Inflammatory macrophage (primary cell): ENCODE measurements at places on chromosomes 1 and 21.

GRCh38 chr1:34250342-34250741 is 73.6 kb downstream of the C1orf94 start:
- DNase-seq = no peak

DNA sequence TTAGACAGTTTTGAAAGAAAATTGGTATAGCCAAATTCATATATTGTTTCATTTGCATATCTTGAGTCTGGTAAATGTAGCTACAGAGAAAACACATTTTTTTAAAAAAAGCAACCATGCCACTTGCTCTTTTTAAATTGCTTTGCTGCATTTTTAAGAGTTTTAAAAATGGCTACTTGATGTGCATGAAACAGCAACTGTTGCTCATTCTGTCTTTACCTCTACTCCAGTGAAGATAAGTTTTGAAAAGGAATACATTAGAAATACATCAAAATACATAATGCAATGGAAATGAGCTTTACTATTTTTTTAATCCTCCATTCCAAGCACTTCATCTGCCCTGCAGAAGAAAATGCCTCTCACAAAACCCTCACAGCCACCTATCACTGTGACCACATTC is 95.5 kb downstream of the IFI44 start:
- no peak for DNase-seq

DNA sequence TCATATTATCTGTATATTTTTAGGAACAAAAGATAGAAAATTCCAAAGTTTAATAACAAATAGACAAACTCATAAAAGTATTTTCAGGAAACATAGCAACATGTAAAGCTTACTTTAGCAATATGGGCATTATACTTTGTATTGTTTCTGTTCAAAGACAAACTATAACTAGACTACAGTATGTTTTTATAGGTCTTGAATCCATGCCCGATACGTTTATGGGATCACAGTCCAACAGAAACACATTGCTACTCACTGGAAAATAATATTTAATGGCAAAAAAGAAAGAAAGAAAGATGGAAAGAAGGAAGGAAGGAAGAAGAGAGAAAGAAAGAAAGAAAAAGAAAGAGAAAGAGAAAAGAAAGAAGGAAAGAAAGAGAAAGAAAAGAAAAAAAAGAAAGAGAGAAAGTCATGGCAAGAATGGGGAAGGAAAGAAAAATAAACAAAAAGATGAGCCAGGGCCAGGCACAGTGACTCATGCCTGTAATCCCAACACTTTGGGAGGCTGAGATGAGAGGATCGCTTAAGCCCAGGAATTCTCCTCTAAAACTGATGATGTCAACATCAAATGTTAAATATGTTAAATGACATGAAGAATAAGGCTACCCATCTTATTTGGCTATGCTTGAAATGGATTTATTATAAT is 32.7 kb downstream of the TM2D1 start:
- no peak for DNase-seq

- DNase-seq = no peak
These were observed 8.8 kb downstream of the KCND3 start for GRCh38 chr1:111980686-111981085.

- no peak for DNase-seq
These were observed 451.4 kb downstream of the PTPRU start for GRCh38 chr1:29687601-29688244.

DNA sequence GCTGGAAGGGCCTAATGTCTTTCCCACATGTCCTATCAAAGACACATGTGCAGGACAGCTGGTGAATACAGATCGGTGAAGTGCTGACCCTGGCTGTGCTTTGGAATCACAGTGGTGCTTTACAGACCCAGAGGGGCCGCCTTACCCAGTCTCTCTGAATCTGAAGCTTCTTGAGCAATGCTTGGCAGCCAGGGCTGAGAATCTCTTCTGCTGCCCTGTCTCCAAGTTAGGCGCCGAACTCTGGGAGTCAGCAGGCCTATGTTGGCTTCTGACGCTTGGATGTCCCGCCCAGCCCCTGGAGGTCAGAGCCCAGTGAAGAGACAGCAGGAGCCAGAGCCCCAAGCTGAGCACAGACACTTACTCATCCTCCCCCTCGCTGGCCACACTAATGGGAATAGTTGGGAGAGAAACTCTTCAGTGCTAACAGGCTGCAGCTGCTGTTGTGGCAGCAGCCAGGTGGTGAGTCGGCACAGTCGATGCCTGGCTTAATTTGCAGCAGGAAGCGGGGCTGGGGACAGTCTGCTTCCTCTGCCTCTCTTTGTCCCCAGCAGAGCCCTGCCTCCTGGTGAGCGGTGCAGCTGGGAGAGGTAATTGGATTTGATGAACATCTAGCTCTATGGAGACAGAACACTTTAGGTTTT is 68.1 kb downstream of the URB2 start:
- DNase-seq = no peak

DNA sequence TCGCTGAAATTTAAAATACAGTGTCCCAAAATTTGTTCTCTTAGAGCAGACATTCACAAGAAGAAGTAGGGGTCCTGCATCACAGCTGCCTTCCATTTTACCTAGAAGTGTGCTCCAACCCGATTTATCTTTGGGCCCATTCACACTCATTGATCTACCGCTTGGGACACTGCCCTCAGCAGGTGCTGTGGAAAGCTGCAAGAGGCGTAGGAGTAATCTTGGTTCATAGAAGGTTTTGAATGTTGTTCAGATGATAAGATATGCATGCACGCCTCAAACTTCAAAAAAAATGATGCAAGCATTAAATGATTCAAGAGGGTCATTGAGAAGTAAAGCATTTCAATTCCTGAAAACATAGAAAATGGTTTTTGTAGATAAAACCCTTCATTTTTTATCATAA is 18.6 kb upstream of the C1orf105 start:
- DNase-seq = no peak

- no peak for DNase-seq
These were observed 196.4 kb upstream of the GREM2 start for GRCh38 chr1:240808381-240808780.
